Central memory CD4-positive, alpha-beta T cell (primary cell): ENCODE measurements at places on chromosomes 6 and 20.

GRCh38 chr6:37354526-37355384, 972 bp downstream of the RNF8 start:
- no peak for DNase-seq

DNA sequence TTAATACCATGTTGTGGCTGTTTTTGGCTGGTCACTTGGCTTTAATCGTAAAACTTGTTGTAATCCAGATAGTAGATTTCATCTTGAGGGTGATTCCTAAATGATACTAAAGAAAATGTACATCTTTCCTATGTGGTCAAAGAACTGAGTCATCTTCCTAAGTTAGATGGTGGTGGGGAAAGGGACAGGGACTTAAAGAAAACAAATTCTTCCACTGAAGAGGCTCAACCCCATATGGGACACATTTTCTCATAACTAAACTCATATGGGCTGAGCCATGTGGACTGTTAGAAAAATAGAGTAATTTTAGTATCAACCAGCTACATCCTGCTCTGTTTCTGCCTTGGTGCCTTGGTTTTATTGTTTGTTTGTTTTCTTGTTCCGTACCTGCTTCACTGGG, 155.8 kb downstream of the TSHZ2 start:
- no peak for DNase-seq

DNA sequence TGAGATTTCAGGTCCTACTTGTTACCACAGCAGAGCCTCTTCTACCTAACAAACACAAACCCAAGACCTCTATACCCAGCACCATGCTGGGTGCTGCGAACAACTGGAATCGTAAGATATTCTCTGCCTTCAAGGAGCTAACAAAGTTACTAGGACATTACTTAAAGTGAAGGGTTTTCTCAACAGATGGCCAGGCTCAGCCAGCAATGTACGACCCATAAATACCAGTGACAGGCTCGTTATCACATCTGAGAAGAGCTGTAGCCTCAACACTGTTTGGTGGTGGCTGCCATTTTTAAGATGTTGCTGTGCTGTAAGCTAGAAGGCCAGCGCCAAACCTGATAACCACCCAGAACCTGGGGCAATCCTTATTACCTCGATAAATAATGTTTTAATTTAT, 406.5 kb downstream of the KIF16B start:
- no peak for DNase-seq

- no peak for DNase-seq
These were observed 7.6 kb downstream of the NOTCH4 start for GRCh38 chr6:32216285-32216684.

GRCh38 chr20:25024171-25024570, 31.6 kb upstream of the APMAP start:
- DNase-seq, result no peak

DNA sequence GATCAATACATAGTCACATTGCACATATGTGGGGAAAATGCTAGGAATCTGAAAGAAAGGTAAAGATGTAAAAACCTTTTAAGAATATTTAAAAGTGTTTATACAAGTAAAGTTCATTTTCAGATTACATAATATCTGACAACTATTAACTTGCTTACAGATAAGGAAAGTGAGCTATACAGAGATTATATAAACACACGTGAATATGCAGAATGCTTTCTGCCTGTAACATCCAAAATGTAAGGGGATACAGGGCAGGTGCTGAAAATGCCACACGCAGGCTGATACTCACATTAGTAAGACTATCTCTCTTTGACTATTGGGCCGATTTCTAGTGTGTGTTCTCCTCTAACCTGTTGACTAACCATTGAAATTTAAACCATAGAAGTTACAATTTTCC, 17.9 kb upstream of the MAP7 start:
- no peak for DNase-seq

GRCh38 chr6:106074146-106074545, 12.0 kb upstream of the PRDM1 start:
- no peak for DNase-seq

DNA sequence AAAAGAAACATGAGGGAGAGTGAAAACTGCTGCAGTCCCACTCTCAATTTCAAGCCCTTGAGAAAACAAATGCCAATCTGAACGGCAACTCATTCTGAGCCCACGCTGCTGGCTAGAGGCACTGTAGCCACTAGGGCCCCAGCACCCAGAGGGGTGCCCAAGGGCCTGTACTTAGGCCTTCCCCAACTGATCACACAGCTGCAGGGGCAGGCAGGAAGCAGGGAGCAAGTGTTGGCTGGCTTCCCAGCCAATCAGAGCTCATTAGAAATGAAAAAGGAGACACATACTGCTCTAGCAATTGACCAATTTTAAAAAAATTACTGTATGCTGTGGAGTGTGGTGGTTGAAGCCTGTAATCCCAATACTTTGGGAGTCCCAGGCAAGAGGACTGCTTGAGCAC, 3.7 kb upstream of the BEND3 start:
- DNase-seq, result no peak

- DNase-seq, result no peak
These were observed 3.8 kb downstream of the EYA2 start for GRCh38 chr20:46898423-46898822.

DNA sequence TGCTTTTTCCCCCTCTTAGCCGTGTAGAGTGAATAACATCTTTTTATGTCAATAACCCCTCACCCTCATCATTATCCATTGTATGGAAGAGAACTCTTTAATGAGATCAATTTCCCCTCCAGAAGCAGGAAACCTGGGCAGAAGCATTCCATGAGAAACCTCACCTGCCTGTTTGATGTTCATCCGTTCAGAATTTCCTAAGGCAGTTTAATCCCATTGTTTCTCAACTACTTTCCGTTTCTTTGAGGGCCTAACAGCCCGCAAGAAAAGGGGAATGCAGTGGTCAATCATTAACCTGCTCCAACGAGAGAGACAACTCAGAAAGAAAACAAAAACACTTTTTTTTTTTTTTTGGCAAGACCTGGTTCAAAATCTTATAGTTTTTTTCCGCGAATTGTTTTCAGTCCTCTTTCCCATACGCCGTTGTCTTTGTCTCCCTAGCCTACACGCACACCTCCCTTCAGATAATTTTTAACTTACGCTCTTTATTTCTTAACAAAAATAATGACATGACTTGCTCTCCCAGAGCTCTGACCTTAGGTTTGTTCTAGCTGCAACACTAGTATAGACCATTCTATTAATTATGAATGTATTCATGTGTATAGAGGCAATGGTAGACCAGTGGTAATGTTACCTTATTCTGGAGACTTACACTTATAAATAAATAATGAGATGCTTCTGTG, 25.6 kb upstream of the ID4 start:
- no peak for DNase-seq
